ENCODE measurements at places on chromosomes 12 and 14.
A peak's percentile ranks its signal among the peaks of the same experiment; 100 is the strongest.

- no peak for DNase-seq
Observed at GRCh38 chr14:32933629-32934072, 5.0 kb upstream of the NPAS3 start.

DNA sequence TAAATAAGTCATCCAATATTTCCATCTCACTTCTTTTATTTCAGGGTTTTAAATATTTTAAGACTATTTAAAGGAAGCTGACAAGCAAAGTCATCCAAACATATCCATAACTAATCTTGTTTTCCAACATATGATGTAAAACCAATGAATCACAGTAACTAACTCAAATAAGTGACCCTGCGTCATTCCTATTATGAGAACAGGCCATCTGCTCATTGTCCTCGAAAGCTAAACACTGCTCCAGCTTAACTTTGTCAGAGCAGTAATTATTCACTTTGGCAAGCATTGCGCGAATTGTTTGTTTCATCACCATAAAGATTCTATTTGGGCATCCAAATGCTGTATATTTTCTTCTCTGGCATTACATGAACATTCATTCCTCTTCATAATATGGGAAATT, 99.1 kb downstream of the CAPZA3 start:
- DNase-seq = no peak

DNA sequence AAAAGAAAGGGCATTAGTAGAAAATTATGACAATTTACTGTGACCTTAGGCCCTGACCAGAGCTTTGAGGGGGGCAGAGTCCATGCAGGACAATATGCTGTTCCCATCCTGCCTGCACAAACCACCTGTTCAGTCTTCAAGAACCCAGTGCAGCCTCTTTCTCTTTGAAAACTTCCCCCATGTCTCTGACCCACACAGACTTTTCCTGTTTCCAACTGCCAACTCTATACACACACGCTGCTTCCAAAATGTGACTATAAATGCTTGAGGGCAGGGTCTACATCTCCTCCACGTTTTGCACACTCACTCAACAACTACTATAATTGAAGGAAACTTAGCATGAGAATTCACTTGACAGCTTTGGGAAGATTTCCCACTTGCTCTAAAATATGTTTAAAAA, 36.6 kb upstream of the SYCP3 start:
- DNase-seq = peak; percentile 60

DNA sequence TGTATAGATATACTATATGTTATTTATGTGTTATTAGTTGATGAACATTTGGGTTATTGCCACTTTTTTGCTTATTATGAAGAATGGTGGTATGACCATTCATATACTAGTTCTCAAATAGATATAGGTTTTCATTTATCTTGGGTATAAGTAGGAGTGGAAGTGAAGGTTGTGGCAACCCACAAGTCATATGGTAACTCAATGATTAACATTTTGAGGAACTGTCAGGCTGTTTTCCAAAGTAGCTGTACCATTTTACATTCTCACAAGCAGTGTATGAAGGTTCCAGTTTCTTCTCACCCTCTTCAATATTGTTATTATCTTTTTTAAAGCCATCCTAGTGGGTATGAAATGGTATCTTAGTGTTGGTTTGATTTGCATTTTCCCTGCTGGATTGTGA, 19.0 kb upstream of the MSRB3 start:
- no peak for DNase-seq

DNA sequence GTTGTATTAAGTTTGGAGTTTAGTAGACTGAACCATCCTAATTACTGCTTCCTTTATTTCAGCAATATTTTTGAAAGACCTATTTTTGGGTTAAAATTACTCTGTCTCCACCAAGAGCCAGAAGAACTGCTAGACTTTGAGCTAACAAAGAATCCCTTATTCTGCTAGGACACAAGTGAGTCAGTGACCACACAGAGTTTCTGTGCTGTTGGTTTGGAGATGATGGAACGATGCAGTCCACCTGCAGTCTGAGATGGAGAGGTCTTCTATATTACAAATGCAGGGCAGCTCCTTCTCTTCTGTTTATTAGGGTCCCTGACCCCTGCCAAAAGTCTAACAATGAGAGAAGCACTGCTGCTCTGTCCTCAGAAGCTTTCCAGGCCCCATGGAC, 6.7 kb upstream of the STXBP6 start:
- no peak for DNase-seq

- DNase-seq = no peak
Observed at GRCh38 chr12:93567174-93567573, 5.3 kb upstream of the SOCS2 start.

GRCh38 chr14:21215130-21215878, 53.9 kb downstream of the HNRNPC start:
- no peak for DNase-seq

GRCh38 chr12:107032266-107032665, 45.3 kb upstream of the MTERF2 start:
- DNase-seq = no peak

Data from DND-41 (cell line).